ENCODE measurements at places on chromosomes 7 and 10. TPM values are rescaled to one million over a fixed set of nuclear protein-coding genes. Genes with fewer than 3 reads are reported as not detected.

GRCh38 chr10:42543840-42544372, 94.5 kb downstream of the ZNF33B start:
- DNase-seq = no peak

- DNase-seq = no peak
Measured at GRCh38 chr7:101677797-101678479, 48.8 kb upstream of the MYL10 start.

GRCh38 chr10:66838656-66839055, 87.2 kb upstream of the LRRTM3 start:
- no peak for DNase-seq

GRCh38 chr7:96219378-96220130, 102.3 kb downstream of the SLC25A13 start:
- DNase-seq = no peak

- DNase-seq = no peak
Measured at GRCh38 chr7:25720427-25720826, 431.6 kb upstream of the NFE2L3 start.

GRCh38 chr10:119608316-119609155, 11.8 kb upstream of the TIAL1 start:
- peak; percentile 36 for DNase-seq

DNA sequence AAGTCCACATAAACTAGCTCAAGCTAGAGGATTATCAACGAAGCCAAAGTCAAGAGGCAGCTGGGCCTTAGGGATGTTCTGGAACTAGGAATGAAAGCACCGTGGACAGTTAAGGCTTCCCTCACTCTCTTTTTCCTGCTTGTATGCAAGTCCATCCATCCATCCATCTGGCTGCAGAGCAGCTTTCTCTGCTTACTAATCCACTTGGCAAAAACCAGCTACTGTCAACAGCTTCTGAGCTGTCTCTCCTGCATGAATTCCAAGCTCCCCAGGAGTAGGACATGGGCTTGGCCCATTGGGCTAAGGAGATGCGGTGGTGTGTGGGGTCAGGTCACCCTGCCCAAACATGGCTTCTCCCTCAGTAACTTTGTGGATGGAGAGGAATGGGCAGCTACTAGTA, 66.2 kb downstream of the NAMPT start:
- no peak for DNase-seq

DNA sequence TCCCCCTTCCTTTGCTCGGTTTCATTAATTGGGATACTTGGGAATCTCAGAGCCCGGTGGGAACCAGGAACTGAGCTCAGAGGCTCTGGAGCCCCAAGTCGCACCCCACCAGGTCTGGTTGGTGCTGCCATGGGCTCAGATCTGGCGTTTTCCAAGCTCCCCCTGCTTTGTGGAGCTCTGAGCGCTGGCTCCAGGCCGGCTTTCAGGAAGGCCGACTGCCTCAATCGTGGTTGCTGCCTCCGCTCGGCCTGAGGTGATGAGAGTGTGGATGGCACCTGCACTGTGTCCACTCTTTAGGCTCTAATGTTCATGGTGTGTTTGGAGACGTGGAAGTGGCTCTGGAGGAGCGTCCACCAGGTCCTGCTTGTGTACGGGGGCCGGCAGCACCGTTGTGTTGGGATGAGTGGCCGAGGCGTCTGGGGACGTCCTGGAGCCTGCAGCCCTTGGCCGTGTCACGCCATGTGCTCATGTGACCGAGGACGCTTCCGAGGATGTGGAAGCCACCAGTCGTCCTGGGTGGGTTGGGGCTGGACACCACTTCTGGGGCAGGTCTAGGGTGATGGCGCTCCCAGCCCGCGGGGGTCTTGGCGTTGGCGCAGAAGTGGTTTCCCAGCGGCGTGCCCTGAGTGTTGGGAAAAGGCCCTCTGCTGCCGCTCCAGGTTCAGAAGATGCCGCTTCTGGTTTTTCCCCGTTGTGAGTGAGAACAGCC, 8.2 kb downstream of the INPP5A start:
- DNase-seq = no peak

DNA sequence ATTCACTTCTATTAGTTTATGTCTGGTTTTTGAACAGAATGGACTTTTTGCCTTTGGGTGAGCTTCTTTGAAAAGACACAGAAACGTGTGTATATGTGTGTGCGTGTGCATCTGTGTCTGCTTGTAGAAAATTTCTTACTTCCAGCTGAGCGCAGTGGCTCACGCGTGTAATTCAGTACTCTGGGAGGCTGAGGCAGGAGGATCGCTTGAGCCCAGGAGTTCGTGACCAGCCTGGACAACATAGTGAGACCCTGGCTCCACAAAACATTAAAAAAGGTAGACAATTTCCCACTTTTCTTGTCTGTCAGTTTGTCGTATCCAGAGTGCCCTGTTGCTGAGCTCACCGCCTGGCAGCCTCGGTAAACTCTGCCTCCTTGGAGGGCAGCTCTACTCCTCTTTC, 25.4 kb downstream of the PPP2R2D start:
- DNase-seq = no peak

- DNase-seq = no peak
Measured at GRCh38 chr10:112535531-112535951, 88.5 kb downstream of the VTI1A start.

DNA sequence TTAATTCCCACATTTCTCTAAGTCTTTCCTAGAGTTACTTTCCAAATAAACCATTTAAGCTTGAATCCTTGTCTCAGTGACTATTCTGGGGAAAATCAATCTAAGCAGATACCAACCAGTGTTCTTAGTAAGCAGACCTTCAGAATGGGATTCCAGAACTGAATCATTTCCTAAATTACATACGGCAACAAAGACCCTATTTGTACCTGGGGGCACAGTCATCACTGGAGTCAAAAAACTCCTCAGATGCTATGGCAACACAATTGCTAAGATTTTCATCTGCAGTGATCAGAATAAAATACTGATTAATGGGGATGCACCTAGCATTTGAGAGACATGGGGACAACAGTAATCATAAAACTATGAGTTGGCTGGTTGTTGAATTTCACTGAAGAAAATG, 284.7 kb upstream of the HGF start:
- DNase-seq = no peak

DNA sequence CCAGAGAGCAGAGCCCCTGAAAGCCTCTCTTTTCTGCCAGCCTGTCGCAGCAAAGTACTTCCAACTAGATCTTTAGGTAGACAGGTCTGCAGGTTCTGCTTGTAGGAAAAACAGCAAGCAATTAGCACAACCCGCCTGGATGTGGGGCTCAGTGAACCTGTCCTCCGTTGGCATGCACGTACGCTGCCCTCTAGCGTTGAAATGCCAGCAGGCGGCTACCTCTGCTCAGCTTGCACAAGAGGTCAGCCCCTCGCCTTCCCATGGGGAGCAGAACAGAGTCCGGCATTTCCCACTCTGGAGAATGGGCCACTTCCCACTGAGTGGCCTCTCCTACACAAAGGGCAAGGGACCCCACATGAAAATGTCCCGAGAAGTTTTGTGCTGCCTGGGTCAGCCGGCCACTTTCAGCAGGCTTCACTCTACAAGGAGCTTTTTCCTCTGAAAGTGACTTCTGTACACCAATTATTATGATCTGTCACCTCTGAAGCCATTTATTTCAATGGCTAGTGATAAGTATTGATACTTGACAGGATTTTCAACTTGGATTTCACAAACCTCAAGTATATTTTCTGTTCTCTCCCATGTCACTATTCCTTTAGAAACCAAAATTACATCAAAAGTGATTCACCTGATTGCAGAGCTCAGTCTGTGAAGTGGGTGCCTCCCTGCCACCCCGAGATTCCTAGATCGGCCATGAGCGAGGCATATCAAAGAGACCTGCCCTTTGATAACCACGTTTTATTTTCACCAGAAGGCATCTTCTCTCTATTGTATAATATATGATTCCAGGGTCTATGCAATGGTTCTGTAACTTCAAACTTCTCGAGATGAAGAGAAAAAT, 56.7 kb downstream of the JCAD start:
- peak; percentile 80 for DNase-seq

DNA sequence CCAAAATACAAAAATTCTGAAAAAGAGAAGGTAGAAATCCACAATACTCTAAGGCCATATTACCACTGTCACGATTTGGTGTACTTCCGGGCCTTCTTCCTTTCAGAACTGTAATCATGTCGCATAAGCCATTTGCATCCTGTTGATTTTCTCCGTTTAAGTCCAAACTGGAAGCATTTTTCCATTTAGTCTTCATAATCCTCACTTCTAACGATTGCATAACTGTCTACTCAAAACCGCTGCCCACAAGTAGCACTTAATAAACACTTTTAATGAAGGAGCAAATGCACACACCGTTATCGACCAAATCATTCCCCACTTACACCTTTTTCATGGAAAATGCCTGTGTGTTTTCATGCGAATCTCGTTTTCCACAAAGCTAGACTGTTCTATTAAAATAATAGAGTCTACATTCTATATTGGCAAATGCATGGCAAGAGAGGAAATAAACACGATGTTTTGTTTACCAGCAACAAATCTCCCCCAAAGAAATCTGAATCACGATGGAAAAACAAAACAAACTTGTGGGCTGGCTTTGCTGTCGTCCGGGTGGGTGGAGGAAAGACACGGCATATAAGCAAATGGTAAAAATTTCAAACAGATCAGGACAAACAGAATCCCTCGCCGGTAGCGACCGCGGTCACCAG, 1.0 kb downstream of the ATE1 start:
- no peak for DNase-seq

Gene OR2A7
- total RNA-seq = 2.1 TPM

Gene CDC14C
- not detected for total RNA-seq

Gene LRRC17
- total RNA-seq = not detected

Gene DNAJC9
- 40.9 TPM for total RNA-seq

Gene AKR1C1
- 0.45 TPM for total RNA-seq

Gene PLAC9
- total RNA-seq = not detected

Gene PDGFA
- 16.7 TPM for total RNA-seq
